ENCODE measurements at places on chromosomes 2 and 18. TPM values are rescaled to one million over a fixed set of nuclear protein-coding genes. Genes with fewer than 3 reads are reported as not detected.

DNA sequence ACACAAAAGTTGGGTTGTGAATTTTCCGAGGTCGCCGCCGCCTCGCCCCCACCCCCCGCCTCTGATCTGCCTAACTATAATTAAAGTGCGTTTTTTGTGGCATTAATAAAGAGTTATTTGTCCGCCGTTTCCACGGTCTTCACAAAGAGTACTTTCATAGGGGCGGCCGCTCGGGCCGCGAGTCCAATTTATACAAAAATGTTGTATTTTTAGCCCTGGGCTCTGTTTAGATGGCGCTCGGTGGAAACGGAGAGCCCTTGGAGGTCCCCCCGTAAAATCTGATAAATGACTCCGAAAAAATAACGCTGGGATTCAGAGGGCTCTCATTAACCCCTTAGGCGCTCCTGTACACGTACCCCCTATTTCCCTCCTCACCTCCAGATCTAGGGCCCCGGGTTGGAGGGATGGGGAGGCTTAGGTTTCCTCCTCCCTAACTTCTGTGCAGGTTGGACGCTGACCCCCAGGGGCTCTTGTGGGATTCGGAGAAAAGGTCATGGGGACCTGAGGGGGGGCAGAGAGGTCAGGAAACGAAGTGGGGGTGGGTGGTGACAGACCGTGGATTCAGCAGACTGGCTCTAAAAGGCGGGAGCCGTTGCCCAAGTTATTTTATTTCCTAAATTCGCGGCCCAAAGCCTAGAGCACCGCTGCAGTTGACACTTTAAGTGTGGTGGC is 1.9 kb downstream of the CYP26B1 start:
- DNase-seq, result no peak

GRCh38 chr2:11492720-11493119 is 26.8 kb upstream of the E2F6 start:
- no peak for DNase-seq

DNA sequence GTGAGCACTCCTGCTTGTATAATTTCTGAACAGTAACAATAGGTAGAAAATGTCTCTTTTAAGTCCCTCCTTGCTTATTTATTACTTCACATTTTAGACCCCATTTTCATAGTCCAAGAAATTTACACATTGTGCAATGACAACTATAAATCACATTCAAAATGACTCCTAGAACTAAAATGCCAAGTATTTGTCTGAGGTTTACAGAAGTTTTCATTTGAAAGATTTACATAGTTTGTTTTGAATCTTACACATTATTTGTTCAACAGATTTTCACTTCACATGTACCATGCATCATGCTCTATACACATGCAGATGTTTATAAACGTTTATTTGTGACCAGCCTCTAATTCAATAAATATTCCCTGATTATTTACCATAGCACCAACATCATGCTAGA is 15.7 kb upstream of the TRIB2 start:
- DNase-seq, result no peak

DNA sequence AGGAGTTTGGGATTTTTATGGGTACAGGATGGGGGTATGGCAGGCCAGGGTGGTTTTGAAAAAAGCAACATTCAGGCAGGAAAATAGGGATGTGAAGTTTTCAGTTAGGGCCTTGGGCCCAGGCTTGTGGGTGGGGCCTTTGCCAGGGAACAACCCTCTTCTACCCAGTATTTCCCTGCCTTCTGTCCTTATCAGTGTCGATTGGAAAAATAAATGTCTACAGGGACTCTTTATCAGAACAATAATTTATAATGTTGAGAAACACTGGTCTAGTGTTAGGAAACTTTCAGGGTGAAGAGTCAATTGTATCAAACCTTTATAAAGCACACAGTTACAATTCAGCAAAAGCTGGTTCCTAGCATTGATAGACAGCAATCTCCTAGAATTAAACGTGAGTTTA is 214.1 kb upstream of the NABP1 start:
- no peak for DNase-seq

DNA sequence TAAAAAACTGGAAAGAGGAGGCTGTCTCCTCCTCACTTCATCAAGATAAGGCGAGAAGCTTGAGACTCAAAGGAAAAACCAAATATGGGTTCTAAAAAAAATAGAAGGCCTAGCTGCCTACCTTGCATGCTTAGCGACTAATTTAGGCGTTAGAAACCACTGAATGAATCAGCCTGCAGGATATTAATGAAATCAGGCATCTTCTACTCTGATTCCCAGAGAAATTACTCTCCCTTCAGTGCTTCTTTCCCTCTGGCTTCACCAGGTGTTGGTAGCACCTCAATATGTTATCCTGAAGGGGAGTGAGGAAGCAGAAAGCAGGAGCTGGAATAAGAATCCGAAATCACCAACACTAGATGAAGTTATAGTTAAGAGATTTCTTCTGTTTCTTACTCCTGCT is 749.8 kb upstream of the NRXN1 start:
- DNase-seq, result no peak

DNA sequence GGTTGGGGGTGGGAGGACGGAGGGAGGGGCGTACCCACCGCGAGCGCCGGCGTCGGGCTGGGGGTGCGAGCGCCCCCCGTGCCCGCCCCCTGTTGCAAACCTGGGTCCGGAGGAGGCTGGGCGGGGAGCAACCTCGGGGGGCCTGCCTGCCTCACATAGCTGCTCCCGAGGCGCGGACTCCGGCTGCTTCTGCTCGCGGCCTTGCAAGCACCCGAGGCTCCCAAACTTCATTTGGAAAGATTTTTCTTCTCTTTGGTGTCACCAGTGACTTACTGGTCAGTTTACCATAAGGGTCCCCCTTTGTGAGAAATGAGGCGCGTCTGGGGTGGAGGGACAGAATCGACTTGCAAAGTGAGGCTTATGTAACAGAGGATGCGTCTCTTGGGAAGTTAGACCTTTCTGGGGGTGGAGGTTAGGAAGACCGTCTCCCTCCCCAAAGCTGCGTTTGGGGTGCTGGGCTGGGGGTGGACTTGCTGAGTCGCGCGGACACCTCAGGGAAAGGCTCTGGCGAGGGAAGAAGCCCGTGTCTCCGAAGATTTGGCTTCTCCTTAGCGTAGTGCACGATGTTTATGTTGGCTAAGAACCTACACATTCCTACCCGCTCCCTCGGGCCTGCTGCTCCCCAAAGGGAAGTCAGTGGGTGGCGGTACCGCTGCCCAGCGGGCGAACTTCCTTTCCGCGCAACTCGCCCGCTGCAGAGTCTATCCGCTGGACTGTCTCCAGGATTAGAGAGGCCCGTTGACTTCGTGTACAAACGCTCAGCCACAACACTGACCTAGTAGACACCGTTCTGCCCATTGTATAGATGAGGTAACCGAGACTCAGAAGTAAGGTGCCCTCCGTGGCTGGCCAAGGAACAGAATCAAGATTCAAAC is 559 bp downstream of the TMEM37 start:
- DNase-seq, result no peak

DNA sequence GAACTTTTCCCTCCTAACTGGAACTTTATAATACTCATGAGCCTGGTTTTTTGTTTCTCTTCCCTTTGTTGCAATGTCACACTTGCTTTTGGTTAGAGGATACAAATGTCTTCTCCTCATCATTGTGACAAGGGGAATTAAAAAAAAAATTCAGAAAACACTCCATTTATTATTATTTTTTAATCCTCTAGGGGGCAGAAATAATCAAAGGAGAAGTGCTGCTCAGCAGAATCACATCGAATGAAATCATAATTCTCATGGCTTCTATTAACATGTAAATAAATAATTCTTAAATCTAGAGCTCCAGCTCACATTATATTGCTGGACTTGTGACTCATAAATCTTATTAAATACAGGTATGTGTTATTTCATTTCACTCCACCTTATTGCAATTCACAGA is 273.8 kb downstream of the TRIB2 start:
- no peak for DNase-seq

The CGREF1 gene
- total RNA-seq, result 12.9 TPM

The ST8SIA3 gene
- not detected for total RNA-seq

The FRZB gene
- total RNA-seq, result not detected

The IHH gene
- not detected for total RNA-seq
